ENCODE measurements at places on chromosomes 11 and 22.

DNA sequence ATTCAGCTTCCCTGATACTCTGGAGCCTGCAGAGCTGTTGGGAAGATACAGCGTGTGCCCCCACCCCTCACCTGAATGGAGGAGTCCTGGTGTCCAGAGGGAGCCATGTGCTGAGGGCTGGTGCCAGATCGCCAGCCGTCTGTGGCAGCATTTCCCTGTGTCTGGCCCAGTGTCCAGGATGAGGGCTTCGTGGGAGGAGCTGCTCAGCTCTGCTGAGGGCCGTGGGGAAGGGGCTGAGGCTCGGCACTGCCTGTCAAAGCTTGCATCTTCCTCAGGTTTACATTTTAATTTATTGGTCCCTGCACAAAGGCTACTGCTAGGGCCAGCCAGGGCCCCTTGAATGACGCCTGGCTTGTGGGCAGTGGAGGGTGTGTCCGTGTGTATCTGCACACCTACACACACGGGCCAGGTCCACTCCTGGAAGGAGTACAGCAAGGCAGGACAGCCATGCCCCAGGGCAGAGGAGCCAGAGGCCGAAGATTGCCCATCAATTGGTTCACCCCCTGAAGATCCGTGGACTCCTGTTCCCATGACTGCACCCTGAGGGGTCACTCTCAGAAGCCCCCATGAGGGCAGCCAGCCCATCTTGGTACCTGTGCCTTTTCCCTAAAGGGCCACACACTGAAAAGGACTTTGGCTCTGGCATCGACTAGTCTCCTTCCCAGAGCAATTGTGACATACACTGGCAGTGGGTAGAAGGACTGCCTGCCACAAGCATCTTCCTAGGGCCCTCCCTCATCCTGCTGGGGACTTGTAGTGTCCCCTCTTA is 107.7 kb upstream of the PARVA start:
- no peak for DNase-seq

DNA sequence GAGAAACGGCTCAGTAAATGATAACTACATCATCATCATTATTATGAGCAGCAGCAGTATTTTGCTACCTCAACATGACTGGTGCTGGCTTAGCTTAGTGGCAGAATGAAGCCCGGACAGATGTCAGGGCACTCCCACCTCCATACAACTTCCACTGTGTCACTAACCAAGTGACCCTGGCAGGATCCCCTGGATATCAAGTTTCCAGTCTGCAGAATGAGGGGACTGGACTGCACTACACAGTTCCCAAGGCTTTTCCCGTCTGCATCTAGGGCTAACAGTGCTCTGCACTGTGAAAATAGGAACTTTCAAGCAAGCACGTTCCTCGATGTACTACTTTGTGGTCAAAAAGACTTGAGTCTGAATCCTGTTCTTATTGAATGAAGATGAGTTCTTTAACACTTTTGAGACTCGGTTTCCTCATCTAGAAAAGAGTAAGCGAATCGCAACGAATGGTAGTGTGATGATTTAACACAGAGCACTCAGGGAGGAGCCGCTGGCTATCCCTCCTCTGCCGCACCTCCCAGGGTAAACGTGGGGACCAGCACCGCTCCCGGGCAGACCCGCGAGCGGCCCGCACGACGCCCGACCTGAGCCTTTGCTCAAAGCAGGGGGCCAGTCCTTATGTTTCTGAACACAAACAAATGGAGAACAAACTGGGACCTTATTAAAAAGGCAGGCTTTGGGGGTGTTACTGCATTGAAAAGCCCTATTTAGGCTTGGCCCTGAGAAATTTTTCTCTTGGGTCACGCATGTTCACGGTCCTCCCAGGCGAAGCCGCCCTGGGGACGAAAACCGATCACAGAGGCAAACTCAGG is 910 bp downstream of the CLTCL1 start:
- peak; percentile 24 for DNase-seq

DNA sequence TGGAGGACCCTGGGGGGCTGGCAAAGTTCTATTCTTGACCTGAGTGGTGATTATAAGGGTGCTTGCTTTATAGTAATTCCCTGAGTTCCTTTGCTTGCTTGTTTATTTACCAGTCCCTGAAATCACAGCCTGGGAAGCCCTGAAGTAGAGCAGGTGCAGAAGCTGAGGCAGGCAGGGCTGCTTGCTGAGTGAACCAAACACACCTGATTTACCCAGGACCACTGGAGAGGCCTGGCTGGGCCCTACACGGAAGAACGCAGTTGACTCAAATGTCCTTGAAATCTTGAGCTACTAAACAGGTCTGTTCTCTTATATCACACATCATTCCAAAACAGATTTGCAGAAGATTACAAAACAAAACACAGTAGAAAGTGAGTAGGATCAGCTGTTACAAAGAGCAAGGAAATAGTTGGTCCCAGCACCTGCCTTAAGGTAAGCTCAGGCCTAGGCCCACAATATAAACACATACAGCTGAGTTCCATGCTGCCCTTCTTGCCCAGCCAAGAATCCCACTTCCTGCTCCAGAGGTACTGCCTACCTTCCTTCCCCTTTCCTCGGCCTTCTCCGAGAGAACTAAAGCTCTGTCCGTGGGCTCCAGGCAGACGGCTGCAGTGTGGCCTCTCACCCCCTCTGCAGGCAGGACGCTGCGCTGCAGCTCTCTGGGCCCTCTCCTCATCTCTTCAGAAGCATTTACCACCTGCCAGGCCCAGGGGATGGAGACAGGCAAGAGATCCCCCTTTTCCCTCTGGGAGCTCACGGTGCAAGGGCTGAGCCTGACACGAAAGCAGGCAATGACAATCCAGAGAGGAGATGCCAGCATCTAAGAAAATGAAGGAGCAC is 46.1 kb upstream of the SCUBE2 start:
- peak; percentile 76 for DNase-seq

DNA sequence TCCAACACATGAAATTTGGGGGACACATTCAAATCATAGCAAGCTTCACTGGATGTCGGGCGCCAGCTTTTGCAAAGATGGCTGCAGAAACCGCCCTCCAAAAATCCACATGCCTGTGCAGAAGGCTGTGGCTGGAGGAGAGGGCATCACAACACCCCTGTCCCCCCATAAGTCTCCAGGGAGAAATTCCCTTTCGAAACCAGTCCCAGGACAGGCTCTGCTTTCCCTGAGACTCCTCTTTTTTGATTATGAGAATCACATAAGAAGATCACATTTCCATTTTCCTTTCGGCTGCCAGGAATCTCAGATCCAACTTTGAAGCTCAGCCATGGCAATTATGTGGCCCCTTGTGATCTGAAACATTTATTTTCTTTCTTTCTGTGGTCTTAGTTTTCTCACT is 9.7 kb downstream of the LIF start:
- DNase-seq = no peak

DNA sequence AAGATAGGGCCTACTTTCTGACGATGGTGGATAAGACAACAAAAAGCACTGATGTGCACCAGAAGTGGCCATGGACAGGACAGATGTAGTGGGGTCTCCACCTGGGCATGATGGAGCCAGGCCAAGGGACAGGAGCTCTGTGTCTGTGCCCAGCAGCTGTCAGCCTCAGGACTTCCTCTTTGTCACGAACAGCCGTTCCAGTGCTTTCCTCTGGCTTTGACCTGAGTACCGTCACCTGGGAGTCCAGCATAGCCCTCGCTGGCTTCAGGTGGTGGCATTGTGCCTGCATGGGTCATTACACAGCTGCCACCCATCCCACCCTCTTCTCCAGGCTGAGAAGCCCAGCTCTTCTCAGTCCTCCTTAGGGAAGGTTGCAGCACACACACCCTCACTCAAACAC is 137.8 kb downstream of the GRIK4 start:
- no peak for DNase-seq

DNA sequence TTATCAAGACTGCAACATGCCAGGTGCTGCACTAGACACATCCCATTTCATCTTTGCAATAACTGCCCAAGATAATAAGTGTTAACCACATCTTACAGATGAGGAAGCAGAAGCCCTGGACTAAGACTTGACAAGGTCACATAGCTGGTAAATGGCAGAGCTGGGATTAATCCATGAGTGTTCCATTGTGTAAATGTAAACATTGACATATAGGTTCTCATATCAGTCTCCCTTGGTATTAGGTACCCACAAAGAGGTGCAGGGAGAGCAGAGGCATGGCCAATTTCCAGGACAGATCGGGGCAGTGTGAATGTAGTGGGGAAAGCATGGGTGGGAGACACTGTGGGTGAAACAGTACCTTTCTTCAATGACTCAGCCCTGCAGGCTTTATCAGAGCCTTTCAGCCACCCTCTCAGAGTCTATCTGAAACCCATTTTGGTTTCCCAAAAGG is 17.9 kb downstream of the MICAL2 start:
- no peak for DNase-seq

DNA sequence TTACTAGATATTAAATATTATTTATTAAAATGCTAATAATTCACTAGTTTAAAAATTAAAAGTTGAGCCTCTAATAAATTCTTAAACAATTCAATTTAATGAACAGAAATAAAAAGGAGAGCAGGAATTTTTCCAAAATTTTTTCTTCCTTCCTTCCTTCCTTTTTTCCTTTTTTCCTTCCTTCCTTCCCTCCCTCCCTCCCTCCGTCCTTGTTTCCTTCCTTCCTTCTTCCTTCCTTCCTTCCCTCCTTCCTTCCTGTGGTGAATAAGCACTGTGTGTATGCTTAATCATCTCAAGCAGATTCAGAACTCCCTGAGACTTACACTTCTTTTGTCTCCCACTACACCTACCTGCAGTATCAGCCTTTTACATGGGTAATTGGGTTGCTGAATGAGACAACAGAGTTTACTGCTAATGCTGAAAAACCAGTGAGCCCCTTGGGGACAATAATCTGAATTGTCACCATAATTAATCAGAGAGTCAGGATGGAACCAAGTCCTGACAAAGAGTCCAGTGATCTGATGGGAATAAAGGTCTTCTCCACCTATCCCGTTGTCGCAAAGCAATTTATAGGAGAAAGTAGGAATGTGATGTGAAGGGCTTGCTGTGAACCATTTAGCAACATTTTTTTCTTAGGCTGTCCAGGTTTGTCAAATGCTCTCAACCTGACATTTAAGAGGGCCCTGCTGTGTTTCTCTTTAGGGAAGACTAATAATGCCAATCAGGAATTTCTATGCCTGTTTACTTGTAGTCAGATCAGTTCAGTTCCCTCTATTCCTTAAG is 58.1 kb upstream of the CEP295 start:
- no peak for DNase-seq

- DNase-seq = no peak
Measured at GRCh38 chr11:76062733-76063132, 143.6 kb downstream of the WNT11 start.

GRCh38 chr11:87114093-87114492 is 76.4 kb downstream of the TMEM135 start:
- peak; percentile 65 for DNase-seq

DNA sequence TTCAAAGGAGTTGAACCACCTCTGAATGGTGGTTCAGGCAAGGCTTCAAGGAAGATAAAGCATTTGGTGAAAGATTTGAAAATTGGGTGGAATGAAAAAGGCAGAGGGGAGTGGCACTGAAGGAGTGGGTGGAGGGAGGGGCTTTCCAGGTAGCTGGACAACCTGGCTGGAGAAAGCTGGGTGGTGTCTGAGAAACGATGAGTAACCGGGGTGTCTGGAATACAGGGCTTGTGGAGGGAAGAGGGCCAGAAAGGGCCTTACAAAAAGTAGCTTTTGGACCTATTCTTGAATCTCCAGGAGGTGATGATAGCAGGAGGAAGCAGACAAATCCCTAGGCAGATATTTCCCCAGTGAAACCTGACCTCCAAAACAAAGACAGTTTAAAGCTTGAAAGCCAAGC is 99.3 kb downstream of the RASSF10 start:
- no peak for DNase-seq

- DNase-seq = no peak
Measured at GRCh38 chr11:64206457-64207255, at the start of gene FERMT3. Gene FERMT3 (plus strand): TSS chr11:64206721. CDS start chr11:64207365, 644 bp downstream.

- DNase-seq = no peak
Measured at GRCh38 chr11:30465192-30465591, 121.0 kb downstream of the MPPED2 start.

DNA sequence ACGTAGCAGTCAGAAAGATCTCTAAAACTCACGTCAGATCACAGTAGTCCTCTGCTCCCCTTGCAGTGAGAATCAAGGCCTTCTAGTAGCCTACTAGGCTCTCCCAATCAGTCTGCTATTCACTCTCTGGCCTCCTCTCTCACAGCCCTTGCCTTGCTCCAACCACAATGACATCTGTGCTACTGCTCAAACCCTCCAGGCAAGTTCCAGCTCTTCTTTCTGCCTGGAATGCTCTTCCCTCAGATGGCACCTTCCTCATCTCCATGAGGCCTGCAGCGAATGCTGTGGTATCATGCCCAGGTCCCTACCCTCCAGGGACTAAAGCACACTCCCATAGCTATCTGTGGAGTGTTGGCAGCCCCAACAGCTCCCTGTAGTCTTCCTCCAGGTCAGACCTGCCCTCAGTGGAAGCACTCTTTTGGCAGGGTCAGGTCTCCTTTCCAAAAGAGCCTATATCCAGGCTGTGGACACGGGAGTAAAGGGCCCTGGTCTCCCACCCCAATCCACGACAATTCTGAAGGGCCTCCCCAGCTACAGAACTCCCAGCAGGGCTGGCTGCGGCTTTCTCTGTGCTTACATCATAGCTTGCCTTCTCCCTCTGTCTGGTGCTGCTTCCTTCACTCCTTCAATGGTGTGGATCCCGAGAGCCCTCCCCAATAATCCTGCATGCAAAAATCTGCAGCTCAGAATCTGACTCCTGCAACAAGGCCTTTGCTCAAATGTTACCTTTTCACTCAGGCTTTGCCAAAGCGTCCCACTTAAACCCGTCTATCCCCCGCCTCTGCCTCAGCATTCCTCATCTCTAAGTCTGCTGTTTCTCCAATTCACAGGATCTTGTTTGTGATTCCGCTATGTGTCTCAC is 8.9 kb downstream of the HIRA start:
- no peak for DNase-seq

GRCh38 chr11:104799251-104799650 is 99.0 kb downstream of the CASP12 start:
- DNase-seq = no peak

- peak; percentile 96 for DNase-seq
Measured at GRCh38 chr11:28566339-28567089, 458.3 kb downstream of the METTL15 start.

DNA sequence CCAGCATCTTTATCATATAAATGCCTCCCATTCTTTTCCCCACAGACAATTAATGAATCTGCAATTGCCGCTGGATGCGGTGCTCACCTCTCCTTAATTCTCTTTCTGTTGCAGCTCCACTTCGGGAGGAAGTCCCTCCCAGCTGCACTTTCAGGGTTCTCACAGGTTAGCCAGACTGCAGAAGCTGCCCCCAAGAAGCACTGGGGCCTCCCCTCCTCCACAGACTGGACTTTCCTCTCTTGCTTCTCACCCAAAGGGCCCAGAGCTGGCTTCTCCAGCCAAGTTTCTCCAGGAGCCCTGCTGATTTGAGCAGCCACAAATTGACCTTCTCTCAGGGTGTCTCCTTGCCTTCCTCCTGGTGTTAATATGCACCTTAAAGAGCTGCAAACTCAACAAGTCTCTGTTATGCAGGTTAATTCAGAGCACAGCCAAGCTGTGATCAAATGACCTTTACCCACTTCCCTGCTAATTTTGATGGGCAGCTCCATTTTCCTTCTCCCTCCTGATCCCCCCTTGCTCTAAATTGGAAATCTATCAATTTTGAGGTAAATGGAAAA is 298.9 kb downstream of the BUD13 start:
- no peak for DNase-seq

All from cardiac fibroblast (primary cell).